ENCODE measurements at places on chromosomes 11 and 22.
A peak's percentile ranks its signal among the peaks of the same experiment; 100 is the strongest.

DNA sequence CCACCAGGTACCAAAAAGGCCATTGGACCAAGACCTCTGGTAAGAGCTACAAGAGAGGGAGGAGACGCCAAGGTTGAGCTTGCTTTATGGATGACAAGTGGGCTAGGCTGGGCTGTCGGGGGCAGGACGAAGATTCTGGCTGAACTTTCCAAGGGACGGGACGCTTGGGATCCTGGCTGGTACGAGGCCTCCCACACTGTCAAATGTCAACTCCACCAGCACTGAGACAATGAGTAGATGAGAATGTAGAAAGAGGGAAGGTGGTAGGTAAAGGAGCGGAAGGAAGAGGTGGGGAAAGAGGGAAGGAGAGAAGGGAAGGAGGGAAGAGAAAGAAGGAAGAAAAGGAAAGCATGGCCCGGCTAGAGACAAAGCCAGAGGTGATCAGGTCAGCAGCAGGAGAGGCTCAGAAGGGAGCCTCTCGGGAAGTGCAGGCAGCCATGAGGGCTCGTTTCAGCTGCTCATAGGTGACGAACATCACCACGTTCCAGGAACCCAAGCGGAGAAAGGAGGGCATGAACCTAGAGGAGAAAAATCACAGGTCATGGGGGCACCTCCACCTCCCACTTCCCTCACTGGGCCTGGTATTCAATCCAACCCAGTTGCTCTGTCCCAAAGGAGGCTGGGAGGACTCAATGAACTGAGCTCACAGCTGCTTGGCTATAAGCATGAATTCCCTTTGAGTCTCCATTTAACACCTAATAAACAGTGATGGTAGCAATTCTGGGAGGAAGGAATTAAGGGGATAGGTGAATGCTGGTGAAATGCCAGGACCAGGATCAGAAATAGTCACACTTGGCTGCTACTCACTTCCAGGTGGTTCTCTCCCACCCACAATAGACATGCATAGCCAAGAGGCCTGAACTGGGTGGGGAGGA, 7.8 kb downstream of the UCP2 start:
- no peak for DNase-seq

- peak; percentile 1 for DNase-seq
Observed at GRCh38 chr11:108620958-108621772, 27.6 kb upstream of the EXPH5 start.

- peak; percentile 32 for DNase-seq
Observed at GRCh38 chr11:119774172-119774763, 45.3 kb upstream of the NECTIN1 start.

DNA sequence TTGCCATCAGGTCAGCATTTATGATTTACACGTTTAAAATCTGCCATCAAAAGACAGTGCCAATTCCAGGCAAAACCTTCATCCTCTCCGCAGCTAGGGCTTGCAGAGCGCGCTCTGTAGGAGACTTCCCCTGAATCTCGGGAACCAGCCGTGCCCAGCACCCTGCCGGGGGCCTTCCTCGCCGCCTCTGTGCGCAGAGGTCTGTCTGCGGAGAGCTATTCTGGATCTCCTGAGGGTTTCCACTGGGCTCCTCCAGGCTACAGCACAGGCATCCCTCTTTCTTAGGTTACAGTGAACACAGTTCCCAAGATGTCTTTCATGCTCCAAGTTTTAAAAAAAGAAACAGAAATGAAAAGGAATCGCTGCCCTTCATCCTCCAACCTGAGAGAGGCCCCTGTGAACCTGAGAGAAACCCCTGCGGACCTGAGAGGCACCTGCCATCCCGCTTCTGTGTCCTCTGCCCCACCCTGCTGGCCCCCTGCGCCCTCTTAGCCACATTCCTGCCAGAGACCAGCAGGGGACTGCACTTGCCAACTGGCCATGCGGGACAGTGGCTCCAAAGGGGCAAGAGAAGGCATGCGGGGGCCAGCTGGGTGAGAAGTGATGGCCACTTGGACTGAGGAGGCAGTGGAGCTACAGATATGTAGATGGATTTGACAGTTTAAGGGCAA, 16.1 kb downstream of the TP53AIP1 start:
- DNase-seq: no peak

GRCh38 chr11:2587132-2587930, 112.5 kb downstream of the KCNQ1OT1 start:
- no peak for DNase-seq

DNA sequence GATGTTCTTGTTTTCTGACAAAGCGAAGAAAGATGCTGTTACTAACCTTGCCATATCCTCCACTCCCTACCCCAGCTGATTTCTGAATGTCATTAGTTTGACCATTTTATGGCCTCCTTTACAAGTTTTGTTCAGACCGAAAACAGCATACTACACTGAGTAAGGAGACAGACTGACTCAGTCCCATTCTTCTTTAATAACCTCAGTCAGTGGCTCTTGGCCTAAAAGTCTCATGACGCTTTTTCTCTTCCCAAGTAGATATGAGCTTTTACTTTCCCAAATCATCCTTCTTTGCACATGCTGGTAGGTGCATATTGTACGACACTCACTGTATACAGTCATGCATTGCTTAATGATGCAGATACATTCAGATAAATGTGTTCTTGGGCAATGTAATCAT, 8.0 kb upstream of the FIBIN start:
- DNase-seq: peak; percentile 37

DNA sequence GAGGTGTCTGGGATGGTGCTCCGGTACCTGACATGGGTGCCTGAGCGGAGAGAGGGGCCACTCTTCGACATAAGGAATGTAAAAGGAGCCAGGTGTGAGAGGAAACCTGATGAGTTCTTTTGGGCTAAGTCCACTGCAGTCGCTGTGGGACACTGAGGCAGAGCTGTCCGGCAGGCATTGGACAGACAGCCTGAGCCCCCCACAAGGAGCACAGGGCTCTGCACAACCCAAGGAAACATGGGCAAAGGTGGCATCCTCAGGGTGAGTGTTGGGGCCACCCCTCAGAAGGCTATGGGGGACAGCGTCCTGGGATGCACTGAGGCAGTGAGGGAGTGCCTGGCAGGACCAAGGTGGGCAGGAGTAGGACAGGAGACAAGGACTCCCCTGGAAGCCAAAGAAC, 57.7 kb upstream of the EMID1 start:
- no peak for DNase-seq

GRCh38 chr22:30027169-30027568, 53.1 kb upstream of the HORMAD2 start:
- DNase-seq: no peak

- DNase-seq: peak; percentile 76
Observed at GRCh38 chr11:83249972-83250593, 36.1 kb downstream of the CCDC90B start.

- no peak for DNase-seq
Observed at GRCh38 chr11:37519781-37520180, 921.7 kb upstream of the RAG2 start.

DNA sequence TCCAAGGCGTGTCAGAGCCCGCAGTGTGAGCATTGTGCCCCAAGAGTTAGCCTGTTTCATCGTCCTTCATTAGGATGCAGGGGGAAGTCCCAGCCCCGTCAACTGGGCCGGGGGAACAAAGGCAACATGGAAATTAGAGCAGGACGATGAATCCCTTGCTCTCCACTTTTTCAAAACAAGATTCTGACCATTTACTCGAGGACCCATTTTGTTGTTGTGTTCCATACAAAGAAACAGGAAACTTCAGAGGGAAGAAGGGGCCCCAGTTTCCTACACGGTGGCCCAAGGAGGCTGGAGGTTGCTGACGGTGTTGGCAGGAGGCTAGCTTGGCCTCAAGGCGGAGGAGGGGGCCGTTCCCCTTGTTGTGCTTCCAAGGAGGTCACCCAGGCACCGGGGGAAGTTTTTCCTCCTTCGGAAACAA, 44.0 kb upstream of the SLC1A2 start:
- DNase-seq: no peak

DNA sequence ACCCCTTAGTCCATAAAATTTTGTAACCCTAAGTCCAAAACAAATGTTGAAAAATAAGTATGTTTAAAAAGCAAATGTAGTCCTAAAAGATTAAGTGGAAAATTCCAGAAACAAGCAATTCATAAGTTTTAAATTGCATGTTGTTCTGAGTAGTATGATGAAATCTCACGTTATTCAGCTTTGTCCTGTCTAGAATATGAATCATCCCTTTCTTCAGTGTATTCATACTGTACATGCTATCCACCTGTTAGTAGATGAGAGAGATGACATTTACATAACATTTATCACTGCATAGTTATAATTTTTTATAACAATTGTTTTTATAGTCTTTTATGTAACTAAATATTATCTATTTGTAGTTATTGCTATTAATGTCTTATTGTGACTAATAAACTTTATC, 622.3 kb upstream of the CHORDC1 start:
- DNase-seq: no peak

DNA sequence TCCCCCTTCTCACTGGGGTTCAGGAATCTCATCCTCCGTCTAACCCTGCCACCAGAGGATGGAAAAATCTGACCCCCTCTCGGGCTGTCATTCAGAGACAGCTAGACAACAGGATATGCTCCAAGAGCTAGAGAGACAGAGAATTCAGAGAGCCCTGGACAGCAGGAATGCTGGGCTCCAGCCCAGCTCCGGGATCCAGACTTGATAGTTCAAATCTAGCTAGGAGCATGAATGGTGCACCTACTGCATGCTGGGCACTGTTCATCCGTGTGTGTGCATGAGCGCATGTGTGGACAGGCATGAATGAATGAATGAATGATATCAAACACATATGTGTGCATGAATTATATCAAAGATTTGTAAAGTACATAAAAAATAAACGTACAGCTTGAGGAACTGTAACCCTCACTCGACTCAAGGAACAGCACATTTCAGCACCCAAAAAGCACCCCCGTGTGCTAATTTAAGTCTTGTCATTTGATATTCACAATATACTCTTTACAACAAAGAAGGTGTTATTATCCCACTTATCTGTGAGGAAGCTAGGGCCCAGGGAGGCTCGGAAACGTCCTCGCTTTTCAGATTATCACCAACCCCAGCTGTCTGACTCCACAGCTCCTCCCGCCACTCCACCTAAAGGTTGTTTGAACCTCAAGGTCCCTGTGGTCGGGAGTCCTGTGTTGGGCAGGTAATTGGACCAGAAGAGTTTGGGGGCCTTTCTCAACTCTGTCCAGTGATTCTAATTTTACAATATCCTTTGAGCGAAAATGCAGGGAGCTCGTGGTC, 640 bp upstream of the VSIG10L2 start:
- DNase-seq: no peak

GRCh38 chr11:113398669-113399430, 11.3 kb downstream of the ANKK1 start:
- no peak for DNase-seq

DNA sequence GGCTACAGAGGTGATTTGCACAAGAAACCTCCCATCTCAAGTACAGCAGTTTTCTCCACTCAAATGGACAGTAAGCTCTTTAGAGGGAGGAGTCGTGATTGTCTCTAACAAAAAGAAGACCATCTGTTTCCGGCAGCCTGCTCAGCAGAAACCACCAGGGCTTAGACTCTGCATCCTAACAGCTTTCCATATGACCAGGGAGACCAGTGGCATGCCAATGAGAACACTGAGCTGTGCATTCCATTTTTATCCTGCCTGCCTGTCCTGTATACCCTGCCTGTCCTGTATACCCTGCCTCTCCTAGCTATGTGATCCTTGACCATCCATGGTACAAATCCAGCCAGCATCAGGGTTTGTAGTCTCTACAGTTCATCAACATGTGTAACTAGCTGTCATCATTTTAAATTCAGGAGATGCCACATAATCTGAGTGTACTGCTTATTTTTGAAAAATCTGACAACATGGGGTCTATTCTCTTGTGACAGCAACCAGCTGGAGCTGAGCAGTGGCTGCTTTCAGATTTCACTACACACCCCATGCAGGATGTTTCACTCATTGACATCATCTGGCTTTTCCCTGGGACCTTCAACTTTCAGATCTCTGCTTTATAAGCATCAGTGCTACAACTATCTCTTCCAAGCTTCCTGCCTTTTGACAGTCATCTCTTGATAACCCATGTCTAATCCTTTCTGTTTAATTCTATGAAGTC, 50.5 kb upstream of the POU2AF2 start:
- DNase-seq: no peak

- no peak for DNase-seq
Observed at GRCh38 chr22:23163665-23164064, 16.6 kb upstream of the BCR start.

DNA sequence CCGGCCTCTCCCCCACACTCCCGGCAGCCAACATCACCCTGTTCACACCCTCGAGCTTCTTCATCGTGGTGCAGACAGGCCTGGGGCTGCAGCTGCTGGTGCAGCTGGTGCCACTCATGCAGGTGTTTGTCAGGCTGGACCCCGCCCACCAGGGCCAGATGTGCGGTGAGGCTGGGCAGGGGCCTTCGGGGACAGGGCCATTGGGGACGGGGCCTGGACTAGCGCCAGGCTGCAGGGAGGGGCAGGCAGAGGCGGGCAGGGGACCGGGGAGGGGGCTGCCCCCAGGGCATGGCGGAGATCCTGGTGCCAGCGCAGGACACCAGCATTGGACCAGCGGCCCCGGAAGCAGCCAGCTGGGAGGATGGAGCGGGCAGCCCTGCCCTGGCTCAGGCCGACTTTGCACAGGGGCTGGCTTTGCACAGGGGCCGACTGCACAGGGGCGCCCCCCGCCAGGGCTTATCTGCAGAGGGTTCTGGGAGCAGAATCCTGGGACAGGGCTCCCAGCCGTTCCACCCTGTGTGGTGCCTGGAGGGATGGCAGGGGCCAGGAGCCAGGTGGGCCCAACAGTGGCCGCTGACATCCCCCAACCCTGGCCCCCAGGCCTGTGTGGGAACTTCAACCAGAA, 8.6 kb downstream of the MUC5B start:
- no peak for DNase-seq

- no peak for DNase-seq
Observed at GRCh38 chr11:105612771-105613170, 2.9 kb downstream of the GRIA4 start.

GRCh38 chr22:36977401-36977861, 41.8 kb downstream of the TST start:
- DNase-seq: peak; percentile 31

Measured in cardiac fibroblast (primary cell).